Skeletal muscle cell (primary cell): ENCODE measurements at places on chromosomes 5 and 9.
A peak's percentile ranks its signal among the peaks of the same experiment; 100 is the strongest.

GRCh38 chr5:4058899-4059298 lies 463.3 kb downstream of the IRX1 start:
- no peak for DNase-seq

DNA sequence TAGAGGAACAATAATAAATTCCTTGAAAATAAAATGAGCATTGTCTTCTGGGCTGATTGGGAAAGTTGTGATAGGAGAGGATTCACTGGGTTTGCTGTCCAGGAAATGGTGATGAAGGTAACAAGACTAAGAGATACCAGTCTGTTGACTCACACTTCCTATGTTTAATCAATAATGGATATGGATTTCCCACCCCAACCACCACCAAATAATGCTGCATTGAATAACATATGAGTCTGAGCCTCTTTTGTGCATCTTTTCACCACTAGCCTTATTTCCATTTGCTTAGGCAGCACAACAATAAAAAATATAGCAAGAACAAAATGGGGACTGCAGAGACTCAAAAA lies 120.2 kb upstream of the NFIB start:
- DNase-seq = no peak

- peak; percentile 34 for DNase-seq
Observed at GRCh38 chr9:37550781-37551180, 25.4 kb downstream of the FBXO10 start.

GRCh38 chr9:123807251-123807650 lies 122.7 kb downstream of the DENND1A start:
- no peak for DNase-seq

- no peak for DNase-seq
Observed at GRCh38 chr9:101650142-101650541, 55.4 kb upstream of the PPP3R2 start.

DNA sequence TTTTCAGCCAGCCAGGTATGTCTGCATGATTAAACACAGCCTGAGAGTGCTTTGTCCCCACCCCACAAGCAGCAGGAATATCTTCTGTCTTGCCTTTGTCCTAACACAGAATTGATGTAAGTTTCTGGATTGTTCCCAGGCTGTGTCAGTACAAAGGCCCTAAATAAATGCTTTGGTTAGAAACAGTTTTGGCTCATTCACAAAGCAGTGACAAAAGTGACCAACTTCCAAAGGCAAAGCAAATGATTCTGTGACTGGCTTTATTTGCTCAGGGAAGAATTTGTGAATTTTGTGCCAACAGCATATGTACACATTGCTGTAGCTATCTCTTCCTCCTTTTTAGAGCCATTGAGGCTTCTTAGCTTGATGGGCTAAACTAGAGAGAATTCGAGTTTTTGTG lies 133.7 kb downstream of the PLPPR1 start:
- DNase-seq = no peak

GRCh38 chr9:4435197-4435596 lies 55.1 kb upstream of the SLC1A1 start:
- peak; percentile 17 for DNase-seq

- no peak for DNase-seq
Observed at GRCh38 chr5:9955586-9955985, 294.1 kb downstream of the ATPSCKMT start.

DNA sequence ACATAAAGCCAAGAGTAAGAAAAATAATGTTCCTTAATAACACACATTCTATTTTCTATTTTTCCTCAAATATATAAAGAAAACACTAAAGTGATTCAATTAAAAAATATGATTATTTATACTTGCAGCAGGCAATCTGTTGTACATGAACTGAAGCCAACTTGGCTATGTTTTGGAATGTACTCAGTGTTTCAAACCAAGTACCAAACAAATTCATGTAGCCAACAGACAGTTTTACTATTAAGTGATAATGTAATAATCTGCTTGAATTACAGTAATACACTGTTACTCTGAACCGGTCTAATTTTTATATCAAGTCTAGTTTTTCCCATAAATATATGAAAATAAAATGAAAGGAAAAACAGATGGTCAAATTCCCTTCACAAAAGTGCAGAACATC lies 58.0 kb downstream of the CEP120 start:
- DNase-seq = no peak

- peak; percentile 99 for DNase-seq
Observed at GRCh38 chr5:179265514-179266290, 79.6 kb downstream of the ADAMTS2 start.

DNA sequence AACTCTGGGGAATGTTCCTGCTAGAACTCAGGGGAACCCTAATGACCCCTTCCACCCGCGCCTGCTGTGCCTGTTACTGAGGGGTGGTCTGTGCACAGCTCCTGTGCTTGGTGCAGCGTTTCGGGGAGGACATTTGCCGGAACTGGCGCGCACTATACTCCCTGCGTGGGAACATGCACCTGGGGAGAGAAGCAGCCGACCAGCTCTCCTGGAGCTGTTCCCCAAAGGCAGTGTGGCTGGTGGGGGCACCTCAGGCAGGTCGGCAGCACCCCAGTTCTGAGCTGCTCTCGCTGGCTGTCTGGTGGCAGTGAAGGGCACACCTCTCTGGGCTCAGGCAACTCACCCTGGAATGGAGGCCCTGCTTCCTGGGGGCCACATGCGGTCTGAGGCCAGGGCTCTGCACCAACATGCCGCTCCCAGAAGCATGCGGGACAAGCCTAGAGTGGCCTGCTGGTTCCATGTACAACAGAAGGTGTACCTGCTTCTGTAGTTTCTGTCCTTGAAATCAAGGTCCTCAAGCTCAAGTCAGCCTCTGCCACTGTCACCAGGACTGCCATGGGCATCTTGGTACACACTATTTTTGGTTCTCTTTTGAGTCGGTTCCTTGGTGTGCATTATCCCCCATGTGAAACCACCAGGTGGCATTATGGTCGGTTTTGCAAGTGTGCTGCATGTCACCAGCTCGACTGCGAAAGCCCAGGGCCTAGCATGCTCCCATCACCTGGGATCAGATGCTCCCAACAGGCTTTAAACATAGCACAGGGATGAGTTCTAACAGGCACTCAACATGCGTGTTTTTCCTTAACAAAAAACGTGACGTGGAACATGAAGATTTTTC lies 7.8 kb upstream of the MRNIP start:
- DNase-seq = no peak

DNA sequence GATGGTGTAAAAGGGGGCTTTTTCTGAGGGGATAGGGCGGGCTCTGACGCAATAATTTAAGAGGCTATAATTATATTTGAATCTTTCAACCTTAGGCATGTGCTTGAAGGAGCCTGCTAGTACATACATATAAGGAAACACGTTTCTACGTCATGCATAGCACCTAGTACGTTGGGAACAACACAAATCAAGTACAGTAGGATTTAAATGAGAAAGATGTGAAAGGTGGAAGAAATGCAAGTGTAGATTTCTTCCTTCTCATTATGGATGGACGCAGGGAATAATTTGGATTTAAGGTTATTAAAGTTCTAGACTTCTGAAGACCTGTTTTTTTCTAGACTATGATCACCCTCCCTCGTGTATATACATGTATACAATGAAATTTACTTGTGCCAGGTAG lies 927 bp upstream of the CDO1 start:
- DNase-seq = no peak

DNA sequence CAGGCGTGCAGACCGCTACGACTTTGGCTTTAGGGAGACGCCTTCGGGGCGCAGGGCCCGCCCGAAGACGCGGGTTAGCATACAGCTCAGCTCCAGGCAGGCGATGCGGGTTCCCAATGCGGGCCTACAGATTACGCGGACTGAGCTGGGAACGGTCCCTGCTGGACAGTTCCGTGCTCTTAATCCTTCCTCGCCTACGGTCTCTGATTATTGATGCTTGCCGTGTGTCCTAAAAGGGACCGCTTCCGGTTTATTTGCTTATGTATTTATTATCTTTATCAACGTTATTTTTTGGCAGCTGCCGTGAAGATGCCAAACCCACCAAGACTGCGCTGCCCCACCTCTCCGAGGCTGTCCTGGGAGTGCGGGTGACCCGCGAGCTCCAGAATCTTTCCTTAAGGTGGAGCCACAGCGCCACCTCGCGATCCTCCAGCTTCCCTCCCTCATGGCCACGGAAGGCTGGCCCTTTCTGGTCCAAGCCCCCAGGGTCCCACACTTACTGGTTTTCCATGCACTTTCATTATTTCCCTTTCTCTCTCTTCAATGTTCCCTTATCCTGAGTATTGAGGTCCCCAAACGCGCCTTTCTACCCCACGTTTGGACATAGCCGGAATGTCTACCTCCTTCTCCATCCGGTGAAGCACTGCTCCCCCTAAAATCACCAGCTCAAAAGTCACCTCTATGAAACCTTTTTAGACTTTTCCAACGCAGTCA lies 7.0 kb upstream of the EBF1 start:
- DNase-seq = peak; percentile 22

GRCh38 chr9:19812194-19812593 lies 23.4 kb upstream of the SLC24A2 start:
- DNase-seq = no peak

DNA sequence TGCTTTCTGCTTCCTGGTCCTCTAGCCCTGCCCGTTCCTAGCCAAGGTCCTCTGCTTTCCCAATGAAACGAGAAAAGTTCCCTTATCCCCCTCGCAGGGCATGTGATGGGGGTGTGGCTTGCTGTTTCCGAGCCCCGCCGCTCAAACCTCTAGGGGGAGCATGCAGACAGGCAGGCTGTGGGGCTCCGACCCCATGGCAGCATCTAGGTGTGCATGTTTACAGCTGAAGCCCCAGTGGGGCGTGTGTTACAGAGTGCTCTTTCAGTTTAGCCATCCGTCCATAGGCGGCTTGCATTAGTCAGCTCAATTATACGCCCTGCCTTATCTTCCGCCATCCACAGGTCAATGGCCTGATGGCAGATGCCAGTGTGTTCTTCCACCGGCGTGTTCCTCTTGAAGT lies 48.3 kb upstream of the SPATA31E1 start:
- no peak for DNase-seq

- no peak for DNase-seq
Observed at GRCh38 chr5:141876628-141877355, 1.4 kb downstream of the PCDH1 start.

- no peak for DNase-seq
Observed at GRCh38 chr9:137039611-137040366, 6.2 kb downstream of the NPDC1 start.

- DNase-seq = no peak
Observed at GRCh38 chr9:118023644-118024043, 319.4 kb downstream of the TLR4 start.

DNA sequence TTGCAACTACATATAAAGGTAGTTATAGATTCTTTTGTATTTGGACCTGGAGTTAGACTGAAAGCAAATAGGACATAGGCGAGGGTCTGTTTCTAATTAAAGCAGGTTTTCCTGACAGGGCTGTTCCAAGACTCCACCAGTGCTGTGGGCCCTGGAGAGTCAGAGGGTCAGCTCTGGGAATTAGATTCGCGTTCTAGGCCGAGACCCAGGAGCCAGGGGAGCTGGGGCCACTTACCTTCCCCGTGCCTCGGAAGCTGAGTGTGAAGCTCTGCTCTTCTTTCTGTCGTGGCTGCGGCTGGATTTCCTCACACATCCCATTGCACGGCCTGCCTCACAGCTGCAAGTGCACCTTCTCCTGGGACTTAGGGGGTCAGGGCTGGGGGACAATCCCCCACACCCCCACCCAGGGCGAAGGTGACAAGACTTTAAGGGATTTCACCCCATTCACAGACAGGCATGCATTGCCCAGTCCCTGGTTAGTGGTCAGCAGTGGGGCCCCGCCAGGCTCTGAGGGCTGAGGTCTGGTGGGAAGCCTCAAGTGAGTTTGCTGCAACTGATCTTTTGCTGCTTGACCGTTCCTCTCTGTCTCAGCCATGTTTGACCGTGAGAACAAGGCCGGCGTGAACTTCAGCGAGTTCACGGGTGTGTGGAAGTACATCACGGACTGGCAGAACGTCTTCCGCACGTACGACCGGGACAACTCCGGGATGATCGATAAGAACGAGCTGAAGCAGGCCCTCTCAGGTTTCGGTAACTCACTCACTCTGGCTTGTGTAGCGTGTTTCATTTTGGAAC lies 15.3 kb upstream of the AHRR start:
- DNase-seq = no peak

DNA sequence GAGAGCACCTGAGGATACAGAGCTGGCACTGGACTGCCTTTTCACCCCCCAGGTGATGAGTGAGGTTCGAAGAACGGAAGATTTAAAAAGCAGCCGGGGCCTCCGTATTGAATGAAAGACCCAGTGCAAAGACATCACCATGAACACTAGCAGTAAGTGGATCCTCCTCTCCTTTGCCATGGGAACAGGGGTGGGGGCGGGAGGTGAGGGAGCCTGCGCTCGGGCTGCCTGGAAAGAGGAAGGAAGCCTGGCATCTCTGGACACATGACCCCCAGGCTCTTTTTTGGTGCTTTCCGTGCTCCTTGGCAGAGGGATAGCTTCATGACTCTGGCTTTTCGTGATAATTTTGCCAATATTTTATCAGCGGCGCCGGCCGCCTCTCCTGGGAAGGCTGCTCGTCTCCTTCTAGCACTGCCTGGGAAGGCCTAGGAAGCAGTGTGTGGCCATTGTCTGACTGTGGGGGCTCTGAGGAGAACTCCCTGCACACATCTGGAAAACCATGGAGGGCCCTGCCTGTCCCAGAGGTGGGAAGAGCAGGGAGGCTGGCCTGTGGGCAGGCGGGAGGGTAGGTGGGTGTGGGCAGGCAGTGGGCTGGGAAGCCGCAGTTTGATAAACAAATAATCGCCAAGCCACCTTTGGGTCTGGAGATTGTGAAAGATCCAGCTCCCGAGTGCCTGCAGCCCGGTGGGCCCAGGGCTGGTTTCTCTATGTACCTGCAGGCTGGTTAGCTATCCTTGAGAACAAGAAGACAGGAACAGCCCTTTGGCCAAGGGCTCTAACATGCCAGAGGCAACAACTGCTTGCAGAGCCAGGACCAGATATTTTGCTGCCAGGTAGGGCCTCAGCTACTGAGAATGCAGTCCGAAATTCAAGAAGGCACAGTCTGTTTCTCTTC lies 911 bp downstream of the ABLIM3 start:
- DNase-seq = no peak

GRCh38 chr9:114852050-114852594 lies 46.3 kb upstream of the TNFSF15 start:
- DNase-seq = peak; percentile 82

- DNase-seq = peak; percentile 90
Observed at GRCh38 chr5:142548739-142549275, 137.1 kb downstream of the FGF1 start.

GRCh38 chr5:31194468-31194813 lies 955 bp downstream of the CDH6 start:
- no peak for DNase-seq

DNA sequence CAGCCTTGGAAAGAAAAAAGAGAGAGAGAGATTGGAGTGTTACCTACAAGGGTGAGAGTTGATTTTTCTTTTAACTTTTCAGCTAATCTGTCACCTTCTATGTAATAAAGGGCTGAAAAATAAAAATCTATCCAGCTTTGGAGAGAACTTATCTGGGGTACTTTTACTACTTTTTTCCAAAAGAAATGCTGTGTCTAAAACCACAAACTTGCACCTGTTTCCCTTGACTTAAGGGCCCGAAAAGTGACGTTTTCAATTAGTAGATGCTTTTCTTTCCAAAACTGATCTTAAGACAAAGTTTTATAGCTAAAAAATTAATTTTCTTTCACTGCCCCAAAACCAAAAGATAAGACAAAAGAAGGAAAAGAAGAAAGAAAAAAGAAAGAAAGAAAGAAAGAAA lies 48.8 kb downstream of the SMIM23 start:
- no peak for DNase-seq
